ENCODE measurements at places on chromosomes 1 and 21. TPM values are rescaled to one million over a fixed set of nuclear protein-coding genes. Genes with fewer than 3 reads are reported as not detected.

LCE1A gene
- total RNA-seq: not detected

GRCh38 chr1:204314893-204315658 lies 44.7 kb downstream of the PLEKHA6 start:
- DNase-seq: no peak

AMY1A gene
- total RNA-seq: not detected

DNA sequence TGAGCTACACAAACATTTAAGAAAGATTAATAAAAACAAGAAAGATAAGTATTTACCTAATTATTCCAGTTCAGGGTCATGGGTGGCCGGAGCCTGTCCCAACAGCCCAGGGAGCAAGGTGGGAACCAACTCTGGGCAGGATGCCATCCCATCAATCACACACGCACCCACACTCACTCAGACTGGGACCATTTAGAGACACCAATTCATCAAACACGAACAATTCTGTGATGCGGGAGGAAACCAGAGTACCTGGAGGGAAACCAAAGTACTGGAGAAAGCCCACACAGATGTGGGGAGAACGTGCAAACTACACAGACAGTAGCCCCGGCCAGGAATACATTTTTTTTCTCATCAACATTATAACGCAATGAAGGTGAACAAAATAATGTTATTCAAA lies 16.2 kb downstream of the WASF2 start:
- DNase-seq: peak; percentile 39

- no peak for DNase-seq
These were observed 2.6 kb downstream of the KCNA3 start for GRCh38 chr1:110672001-110672752.
